Caudate nucleus (tissue), 63 donors: ENCODE measurements at places on chromosomes 12 and 14.
A peak's percentile ranks its signal among the peaks of the same experiment; 100 is the strongest.

GRCh38 chr12:56633468-56634241, 3.5 kb upstream of the BAZ2A start:
- no peak for DNase-seq

DNA sequence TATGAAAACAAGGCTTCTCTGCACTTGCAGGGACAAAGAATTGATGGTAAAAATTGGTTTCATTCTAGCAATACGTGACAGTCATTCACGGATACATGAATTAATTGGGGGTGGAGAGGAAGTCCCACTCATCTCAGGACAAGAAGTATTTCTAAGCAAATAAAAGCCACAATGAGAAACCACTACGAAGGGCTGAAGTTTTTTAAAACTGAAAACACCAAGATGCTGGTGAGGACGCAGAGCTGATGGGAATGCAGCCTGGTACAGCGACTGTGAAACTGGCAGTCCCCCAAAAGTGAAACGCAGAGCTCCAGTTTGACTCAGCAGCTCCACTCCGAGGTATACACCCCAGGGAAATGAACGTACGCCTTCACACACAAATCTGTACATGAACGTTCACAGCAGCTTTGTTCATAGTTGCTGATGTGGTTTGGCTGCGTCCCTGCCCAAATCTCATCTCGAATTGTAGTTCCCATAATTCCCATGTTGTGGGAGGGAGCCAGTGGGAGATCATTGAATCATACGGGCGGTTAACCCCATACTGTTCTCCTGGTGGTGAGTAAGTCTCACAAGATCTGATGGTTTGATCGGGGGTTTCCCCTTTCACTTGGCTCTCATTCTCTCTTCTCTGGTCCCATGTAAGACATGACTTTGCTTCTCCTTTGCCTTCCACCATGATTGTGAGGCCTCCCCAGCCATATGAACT, 89.0 kb downstream of the SCARB1 start:
- DNase-seq, result peak; percentile 72

- no peak for DNase-seq
These were observed 17.4 kb downstream of the CMKLR1 start for GRCh38 chr12:108321688-108322087.

DNA sequence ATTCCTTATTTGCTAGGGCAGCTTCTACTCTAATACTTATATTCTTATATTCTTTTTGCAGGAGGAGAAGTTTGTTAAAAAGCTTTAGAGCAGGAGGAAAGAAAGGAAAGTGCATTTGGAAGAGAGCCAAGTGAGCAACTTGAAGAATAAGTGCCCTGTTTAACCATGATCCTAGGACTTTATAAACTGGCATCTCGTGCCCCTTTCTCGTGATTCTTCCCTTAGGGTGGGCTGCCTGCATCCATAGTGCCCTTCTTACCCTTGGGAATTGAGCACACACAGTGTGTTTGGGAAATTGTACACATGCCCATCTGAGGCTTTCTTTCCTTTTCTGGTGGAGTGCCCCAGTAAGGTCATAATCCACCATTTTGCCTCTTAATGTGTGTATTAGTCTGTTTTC, 141.9 kb downstream of the NUBPL start:
- no peak for DNase-seq
